MG63 (cell line): ENCODE measurements at places on chromosomes 7 and 10. TPM values are rescaled to one million over a fixed set of nuclear protein-coding genes. Genes with fewer than 3 reads are reported as not detected.
A peak's percentile ranks its signal among the peaks of the same experiment; 100 is the strongest.

CPN1 gene
- not detected in 2 replicates for total RNA-seq

PARD3 gene
- total RNA-seq = 50.0 and 52.6 TPM in 2 replicates

EPHB6 gene
- 0.96 and 3.6 TPM in 2 replicates for total RNA-seq

IKZF1 gene
- not detected in 2 replicates for total RNA-seq

ADRB1 gene
- total RNA-seq = not detected in 2 replicates

HOXA3 gene
- 4.3 TPM in 1 of 2 replicates, not detected in the other for total RNA-seq

WEE2 gene
- total RNA-seq = not detected in 2 replicates

RAMP3 gene
- not detected in 2 replicates for total RNA-seq

LHFPL3 gene
- total RNA-seq = not detected in 2 replicates

DNA sequence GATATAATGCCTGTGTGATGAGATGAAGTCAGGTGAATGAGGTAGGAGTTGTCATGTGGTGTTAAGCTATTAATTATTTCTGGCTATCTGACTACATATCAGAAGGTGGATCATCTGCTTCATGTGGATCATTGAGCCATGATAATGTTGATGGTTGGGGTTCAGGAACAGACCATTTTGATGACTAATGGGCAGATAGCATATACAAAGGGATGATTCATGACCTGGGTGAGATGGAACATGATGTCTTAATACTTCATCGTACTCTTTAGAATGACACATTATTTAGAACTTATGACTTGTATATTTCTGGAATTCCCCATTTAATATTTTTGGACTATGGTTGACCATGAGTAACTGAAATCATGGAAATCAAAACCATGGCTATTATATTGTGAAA, 155.1 kb downstream of the OR13A1 start:
- DNase-seq = peak; percentile 5

GRCh38 chr7:30091491-30091912, 43.3 kb upstream of the MTURN start:
- no peak for DNase-seq

- no peak for DNase-seq
Observed at GRCh38 chr10:24303522-24304310, 94.8 kb downstream of the KIAA1217 start.

- no peak for DNase-seq
Observed at GRCh38 chr10:100007231-100008141, 2.3 kb downstream of the DNMBP start.

GRCh38 chr10:109961174-109962001, 38.1 kb upstream of the XPNPEP1 start:
- no peak for DNase-seq

- no peak for DNase-seq
Observed at GRCh38 chr10:14753441-14753840, 21.3 kb downstream of the FAM107B start.

- DNase-seq = no peak
Observed at GRCh38 chr7:68224041-68224741, 1227.6 kb downstream of the TYW1 start.

DNA sequence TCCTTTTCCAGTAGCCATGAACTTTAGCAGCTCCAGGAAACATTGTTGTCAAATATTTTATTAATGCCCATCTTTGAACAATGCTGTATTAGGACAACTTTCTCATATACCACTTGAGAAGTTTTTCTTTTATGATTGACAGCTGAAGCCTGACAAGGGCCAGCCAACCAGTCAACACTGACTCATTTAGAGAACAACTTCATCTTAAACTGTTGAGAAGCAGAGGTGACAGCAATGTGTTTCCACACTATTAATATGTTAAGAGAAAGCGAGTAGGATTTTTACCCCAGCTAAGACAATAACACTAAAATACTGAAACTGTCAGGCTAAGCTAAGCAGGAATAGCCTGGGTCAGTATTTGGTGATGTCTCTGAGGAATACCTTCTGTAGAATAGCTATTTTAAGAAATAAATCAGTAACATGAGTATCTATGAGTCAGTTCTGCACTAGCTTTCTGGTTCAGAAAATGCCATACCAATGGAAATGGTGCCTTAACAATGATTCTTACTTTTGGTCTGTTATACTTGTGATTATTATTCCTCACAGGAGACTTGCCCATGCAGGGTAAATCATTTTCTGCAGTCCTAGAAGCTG, 168.8 kb upstream of the POT1 start:
- DNase-seq = no peak

GRCh38 chr7:150375662-150376521, 3.2 kb upstream of the ZNF775 start:
- no peak for DNase-seq

DNA sequence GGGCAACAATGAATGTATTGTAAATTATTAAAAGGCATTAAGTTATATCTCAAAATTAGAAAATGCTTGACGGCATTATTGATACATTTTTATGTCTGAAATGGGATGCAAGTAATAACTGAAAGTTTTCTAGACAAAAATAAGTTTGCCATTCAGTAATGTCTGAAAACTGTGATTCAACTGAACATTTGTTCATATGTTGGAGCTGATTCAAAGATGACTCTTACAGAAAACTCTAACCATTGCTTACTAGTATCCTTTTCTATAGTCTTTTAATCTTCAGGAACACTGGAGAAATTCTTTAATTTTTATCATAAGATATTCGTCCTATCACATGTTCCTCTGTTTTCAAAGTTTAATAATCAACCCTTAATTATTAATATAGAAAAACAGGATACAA, 71.1 kb upstream of the TFEC start:
- no peak for DNase-seq

DNA sequence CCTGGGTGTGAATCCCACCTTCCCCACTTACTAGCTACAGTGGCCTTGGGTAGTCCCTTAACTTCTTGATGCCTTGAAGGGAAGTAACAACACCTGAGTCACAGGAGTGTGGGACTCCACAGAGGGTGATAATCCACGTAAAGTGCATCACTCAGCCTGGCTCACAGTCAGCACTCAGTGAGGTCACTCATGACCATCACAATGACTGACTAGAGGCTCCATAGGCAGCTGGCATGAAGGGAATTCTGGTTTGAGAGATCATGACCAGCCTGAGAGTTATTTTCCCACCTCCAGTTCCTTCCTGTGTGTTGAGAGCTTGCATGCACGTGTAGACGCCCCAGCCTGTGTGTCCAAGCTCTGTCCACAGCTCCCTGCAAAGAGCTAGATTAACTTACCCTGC, 34.8 kb downstream of the NEUROG3 start:
- no peak for DNase-seq

GRCh38 chr7:2856388-2857169, 12.5 kb upstream of the GNA12 start:
- DNase-seq = no peak

DNA sequence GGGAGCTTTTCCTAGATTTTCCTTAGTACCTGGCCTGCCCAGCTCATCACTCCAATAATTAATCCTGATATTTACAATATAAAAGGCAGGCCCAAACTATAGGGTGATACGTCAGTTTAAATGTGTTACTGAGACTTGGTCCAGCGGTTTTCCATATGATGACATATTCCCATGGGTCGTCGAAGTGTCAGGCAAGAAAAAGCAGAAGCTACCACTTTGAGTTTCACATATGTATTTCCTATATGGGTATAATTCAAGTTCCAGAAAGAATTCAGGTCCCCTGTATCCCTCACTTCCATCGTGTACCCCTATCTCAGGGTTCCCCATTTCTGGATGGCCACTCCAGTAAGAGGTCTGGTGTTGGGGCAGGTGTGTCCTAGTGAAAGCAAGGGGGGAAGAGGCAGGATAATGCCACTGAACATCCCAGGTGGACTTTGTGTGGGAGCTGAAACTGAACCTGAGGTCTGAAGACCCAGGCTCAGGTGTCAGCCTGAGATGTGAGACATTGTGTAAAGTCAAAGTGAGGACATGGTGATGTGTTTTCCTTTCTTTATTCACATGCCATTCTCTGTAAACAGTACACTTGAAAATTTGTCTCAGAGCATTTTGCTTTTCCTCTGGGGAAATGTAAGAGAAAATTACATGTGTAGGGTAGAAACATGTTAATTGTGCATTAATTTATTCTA, 167.8 kb downstream of the PLXDC2 start:
- DNase-seq = no peak

GRCh38 chr10:132883391-132883881, 58.9 kb downstream of the CFAP46 start:
- DNase-seq = no peak

- no peak for DNase-seq
Observed at GRCh38 chr7:36884910-36885309, 160.6 kb upstream of the AOAH start.

GRCh38 chr10:62760401-62760800, 44.1 kb upstream of the ADO start:
- DNase-seq = no peak

GRCh38 chr7:136526408-136527105, 341.9 kb upstream of the CHRM2 start:
- no peak for DNase-seq

DNA sequence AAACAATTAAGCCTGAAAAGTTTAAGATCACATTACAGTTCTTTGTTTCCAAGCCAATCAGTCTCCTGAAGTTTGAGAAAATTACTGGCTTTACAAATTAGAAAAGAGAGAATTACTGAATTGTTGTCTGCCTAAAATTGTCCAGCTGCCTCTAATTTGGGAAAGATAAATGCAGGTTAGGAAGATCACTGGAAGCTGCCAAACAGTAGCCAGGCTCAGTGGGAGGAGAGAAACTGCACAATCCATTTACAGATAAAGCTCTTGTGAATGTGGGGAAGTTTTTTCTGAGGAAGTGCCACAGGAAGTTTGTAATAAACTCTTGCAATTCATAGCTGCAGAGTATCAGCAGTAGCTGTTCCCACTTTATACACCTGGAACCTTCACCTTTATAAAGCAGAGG, 100.7 kb downstream of the IQUB start:
- DNase-seq = no peak

- no peak for DNase-seq
Observed at GRCh38 chr7:64640504-64640903, 25.4 kb upstream of the ZNF107 start.

DNA sequence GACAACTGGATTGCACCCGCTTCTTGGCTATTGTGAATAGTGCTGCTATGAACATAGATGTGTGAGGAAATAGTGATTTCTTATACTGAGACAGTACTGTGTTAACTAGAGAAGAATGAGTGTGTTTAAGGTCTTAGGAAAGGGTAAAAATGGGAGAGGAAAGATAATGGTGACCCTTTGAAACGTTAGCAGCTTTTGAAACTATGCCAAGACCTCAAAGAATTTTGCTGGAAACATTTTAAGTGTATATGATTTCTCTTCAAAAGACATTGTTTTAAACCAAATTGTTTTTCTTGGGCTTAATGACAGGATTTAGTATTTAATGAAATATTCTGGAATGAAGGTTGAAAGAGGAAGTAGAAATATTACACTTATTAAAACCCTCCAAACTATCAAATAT, 100.8 kb upstream of the ARHGAP21 start:
- no peak for DNase-seq
